Adipose tissue (tissue), 3 donors: ENCODE measurements at places on chromosomes 7 and 10. TPM values are rescaled to one million over a fixed set of nuclear protein-coding genes. Genes with fewer than 3 reads are reported as not detected.

The GPR85 gene
- 0.49 TPM for polyA plus RNA-seq

The SEMA3D gene
- polyA plus RNA-seq, result 0.91 TPM

The PLCE1 gene
- polyA plus RNA-seq, result 0.93 TPM

The SLC39A12 gene
- polyA plus RNA-seq, result not detected

The KCND2 gene
- polyA plus RNA-seq, result 0.67 TPM

The SLC26A5 gene
- 0.06 TPM for polyA plus RNA-seq

The FASTK gene
- 91.8 TPM for polyA plus RNA-seq

The ERV3-1 gene
- polyA plus RNA-seq, result 44.7 TPM

The ASAH2 gene
- 0.70 TPM for polyA plus RNA-seq

The TEX47 gene
- polyA plus RNA-seq, result not detected

The SH2D4B gene
- not detected for polyA plus RNA-seq

The FAM25A gene
- polyA plus RNA-seq, result not detected

The NCF1 gene
- 7.0 TPM for polyA plus RNA-seq

The ZFAND2A gene
- 36.9 TPM for polyA plus RNA-seq

The BET1 gene
- 14.4 TPM for polyA plus RNA-seq

The ACTA2 gene
- 37.2 TPM for polyA plus RNA-seq

The OR2A5 gene
- polyA plus RNA-seq, result not detected

The ADAM22 gene
- polyA plus RNA-seq, result 0.46 TPM

The EPHB6 gene
- 33.7 TPM for polyA plus RNA-seq

The SAMD9 gene
- 1.1 TPM for polyA plus RNA-seq

The ACSM6 gene
- 0.34 TPM for polyA plus RNA-seq

The TMEM184A gene
- polyA plus RNA-seq, result 16.8 TPM

The SYNPO2L gene
- 0.07 TPM for polyA plus RNA-seq

The CABCOCO1 gene
- polyA plus RNA-seq, result 0.10 TPM

The TBXAS1 gene
- 9.8 TPM for polyA plus RNA-seq

The NFKB2 gene
- 16.1 TPM for polyA plus RNA-seq

The STEAP4 gene
- polyA plus RNA-seq, result 8.4 TPM

The FXYD4 gene
- polyA plus RNA-seq, result not detected

The SPAM1 gene
- polyA plus RNA-seq, result not detected

The COPS6 gene
- polyA plus RNA-seq, result 117 TPM

The FGFR2 gene
- 0.67 TPM for polyA plus RNA-seq

The SEC61A2 gene
- polyA plus RNA-seq, result 1.3 TPM

The PRSS58 gene
- polyA plus RNA-seq, result not detected

The OR2AE1 gene
- polyA plus RNA-seq, result not detected

The PTN gene
- 1.8 TPM for polyA plus RNA-seq

The DOCK1 gene
- polyA plus RNA-seq, result 21.6 TPM

The NUPR2 gene
- polyA plus RNA-seq, result 1.9 TPM

The GTF2IRD1 gene
- 10.1 TPM for polyA plus RNA-seq

The ATOH7 gene
- polyA plus RNA-seq, result not detected

The ZNF365 gene
- 0.11 TPM for polyA plus RNA-seq

The OPALIN gene
- polyA plus RNA-seq, result not detected

The DKK1 gene
- polyA plus RNA-seq, result 0.99 TPM

The CYP3A4 gene
- polyA plus RNA-seq, result 0.10 TPM

The MMRN2 gene
- polyA plus RNA-seq, result 6.1 TPM

The LIPN gene
- polyA plus RNA-seq, result not detected

The LRRD1 gene
- polyA plus RNA-seq, result not detected
